CD4-positive, alpha-beta T cell treated with Interleukin-15 for 4 hours (primary cell): ENCODE measurements at places on chromosomes 7 and 10.

DNA sequence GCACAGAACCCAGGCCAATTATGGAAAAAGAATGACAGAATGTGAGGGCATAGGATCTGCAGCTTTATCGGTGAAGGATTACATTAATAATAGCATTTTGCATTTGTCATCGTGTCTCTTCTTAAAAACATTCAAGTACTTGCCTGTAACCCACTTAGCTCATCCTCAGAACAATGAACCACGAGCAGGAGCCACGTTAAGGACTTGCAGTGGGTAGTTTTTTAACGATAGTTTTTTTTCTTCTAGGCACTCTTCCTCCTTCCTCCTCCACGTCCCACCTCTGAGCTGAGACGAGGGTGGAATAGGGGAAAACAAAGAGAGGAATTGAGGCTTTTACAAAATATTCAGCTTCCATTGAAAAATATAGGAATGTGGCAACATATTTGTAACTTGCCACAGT, 27.1 kb downstream of the CDHR3 start:
- no peak for DNase-seq

DNA sequence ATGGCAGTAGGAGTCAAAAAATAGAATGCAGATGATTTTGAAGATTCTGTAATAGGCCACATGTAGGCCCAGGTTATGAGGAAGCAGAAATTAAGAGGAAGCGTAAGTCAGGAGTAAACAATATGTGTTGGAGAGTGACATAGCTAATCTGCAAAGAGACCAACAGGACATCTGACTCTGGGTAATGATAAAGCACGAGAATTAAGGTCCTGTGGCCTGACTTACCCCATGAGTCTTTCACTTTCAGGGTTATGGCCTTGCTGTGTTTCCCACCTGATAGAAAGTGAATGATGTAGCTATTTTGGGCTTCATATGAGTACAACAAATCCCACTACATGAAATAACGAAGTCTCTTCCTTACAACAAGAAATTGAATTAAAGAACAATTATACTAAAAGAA, 393.0 kb downstream of the MAGI2 start:
- no peak for DNase-seq

- no peak for DNase-seq
These were observed 104.4 kb downstream of the SVIL start for GRCh38 chr10:29530112-29530976.

DNA sequence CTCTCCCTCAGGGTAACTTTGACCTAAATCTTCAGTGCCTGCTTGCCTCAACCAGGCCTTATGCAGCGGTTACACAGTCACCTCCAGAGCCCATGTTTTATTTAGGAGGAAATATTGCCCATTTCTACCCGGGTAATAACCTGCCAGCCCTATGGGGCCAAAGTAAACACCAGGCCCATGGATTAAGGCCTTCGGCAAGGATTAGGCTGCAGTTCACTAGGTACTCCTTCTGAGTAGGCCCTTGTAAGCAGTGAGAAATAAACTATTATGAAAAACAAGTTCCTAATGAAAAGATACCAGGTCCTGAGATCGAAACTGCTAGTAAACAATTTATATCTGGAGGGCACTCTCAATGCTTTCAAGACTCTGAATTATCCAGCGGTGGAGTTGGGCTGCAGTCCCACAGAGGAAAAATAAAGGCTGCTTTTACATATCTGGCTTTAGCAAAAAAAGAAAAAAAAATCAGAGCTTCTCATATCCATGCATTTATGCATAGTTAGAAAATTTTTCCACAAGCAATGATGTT, 3.7 kb upstream of the HOXA10 start:
- no peak for DNase-seq

DNA sequence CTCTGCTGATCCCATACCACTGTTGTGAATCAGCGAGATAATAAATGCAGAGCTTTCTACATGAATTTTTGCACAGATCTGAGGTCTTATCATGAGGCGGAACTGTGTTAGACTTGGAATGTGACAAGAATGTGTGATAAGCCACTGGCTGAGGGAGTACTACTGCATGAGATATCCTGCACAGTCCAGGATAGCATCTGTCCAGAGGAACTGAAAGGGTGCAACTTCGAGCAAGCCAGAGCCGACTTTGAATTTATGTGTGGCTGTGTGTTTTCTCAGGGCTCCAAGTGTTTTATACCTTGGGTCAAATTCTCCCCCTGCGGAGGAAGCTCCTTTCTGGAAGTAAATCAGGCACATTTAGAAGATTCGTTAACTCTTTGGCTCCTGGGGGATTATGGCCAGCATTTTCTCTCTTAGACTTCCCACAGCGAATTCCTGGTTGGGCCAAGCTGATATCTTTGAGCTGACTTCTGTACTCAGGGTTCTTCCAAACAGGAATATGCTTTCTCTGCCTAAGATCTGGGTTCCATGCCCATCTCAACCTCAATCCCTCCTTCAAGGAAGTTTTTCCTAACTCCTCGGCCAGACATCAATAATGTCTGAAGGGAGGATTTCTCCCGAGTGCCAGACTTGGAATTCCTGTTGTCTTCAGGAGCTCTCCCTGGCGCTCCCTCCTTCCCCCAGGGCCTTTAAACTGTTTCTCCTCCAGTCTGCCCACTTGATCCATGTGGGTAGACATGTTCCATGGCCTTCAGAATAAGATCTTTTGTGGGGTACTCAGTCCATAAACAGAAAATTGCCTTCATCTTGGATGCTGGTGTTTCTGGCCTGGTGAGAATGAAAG, 2.5 kb upstream of the MEST start:
- no peak for DNase-seq

DNA sequence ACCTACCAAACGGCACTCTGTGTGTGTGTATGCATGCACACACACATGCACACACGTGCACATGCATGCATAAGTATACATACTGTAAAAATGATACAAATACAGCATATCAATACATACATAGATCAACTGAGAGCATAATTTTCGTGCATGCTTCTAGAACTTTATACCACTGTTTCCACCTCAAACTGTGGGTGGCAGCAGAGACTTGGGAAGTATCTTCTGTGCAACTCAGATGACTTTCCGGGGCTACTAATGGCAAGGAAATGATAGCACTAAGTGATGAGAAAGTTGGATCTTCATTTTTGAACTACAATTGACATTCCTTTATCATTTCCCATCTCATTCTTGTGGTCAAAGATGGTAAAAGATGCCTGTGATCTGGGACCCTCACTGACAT, 570.7 kb downstream of the REEP3 start:
- no peak for DNase-seq

- DNase-seq = no peak
These were observed 139.4 kb upstream of the HPS1 start for GRCh38 chr10:98586096-98586495.

DNA sequence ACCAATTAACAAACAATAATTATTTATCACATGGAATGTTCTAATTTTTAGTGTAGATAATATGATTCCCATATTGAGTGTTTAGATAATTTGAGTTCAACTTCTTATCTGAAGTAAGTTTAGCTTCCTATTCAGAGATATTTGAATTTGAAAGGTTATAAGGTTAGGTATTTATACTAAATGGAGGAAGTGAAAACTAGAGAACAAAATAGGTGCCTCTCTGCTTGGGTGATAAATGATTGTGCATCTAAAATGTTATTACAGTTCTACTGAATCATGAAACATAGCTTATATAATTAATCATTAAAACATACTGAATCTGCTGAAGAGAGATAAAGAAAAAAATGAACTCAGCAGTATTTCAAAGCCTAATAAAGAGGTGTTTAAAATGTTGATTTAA, 1174.3 kb downstream of the XPNPEP1 start:
- no peak for DNase-seq

DNA sequence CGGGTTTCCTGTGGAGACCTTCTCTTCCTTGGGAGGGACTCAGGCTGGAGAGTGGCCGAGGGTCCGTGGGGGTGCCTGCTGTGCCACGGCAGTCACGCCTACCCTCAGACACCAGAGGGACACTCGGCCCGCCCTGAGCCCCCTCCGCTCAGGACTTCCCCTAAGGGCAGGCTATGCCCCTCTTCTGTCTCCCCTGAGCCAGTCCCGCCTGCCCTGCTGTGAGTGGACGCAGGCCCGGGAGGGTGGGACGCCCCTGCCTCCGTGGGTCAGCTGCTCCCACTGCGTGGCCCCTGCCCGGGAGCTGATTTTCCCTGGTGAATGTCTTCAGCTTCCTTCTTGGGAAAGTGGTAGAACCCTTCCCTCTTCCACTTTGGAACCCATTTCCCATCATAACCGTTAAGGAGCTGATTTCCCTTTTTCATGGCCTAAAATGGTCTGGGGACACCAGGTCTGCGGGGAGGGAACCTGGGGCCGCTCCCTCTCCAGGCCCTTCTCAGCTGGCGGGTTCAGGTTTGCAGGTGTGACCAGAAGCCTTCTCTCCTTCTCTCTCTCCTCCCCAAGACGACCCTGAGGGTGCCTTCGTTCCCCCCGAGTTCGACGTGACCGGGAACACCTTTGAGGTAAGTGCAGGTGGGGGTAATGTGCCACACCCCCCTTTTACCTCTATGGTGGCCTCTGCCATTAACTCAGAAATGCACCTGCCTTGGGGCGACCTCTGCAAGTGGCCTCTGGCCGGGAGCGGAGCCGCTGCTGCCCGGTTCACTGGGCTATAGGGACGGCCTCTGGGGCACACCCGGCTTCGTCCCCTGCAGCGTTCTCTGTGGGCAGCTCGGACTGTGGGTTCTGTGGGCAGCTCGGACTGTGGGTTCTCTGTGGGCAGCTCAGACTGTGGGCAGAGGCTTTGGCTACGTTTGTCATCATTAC, 7.9 kb downstream of the KNDC1 start:
- no peak for DNase-seq

DNA sequence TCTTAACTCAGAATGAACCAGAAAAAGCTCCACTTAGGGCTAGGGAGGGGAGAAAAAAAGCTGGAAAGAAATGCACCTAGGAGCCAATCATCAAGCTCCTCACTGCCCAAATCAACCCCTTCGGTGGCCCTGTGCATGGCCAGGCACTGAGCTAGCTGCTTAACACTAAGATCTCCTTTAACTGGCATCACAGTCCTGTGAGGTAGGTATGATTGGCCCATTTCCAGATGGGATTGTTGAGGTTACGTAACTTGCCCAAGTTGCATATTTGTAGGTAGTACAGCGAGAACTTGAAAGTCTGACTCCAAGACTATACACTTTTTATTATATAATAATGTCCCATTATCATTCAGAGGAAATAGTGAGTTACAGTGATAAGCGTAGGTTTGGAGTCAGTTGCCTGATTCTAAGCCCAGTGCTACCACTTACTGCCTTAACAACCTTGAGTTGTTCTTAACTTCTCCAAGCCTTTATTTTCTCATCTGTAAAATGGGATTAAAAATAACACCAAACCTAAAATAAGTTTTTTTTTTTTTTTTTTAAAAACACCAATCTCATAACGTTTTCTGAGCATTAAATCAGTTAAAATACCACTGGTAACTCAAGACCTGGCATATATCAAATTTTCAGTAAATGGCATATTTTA, 37.2 kb upstream of the ACSL5 start:
- no peak for DNase-seq

DNA sequence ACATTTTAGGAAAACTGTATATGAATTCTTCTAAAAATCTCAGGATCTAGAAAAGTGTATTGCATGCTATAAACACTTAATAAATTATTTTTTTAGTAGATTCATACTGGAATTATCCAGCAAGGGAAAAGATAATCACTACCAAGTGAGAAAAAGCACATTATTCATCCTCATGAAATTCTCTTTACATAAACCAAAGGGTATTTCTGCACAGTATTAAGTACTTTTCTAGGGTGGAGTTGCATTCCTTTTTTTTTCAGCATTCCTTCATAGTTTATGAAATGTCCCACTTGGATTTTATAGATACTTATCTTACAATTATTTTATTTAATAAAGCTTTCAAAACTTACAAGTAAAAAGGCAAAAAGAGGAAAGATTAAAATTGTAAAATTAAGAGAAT, 403.3 kb downstream of the HGF start:
- no peak for DNase-seq

DNA sequence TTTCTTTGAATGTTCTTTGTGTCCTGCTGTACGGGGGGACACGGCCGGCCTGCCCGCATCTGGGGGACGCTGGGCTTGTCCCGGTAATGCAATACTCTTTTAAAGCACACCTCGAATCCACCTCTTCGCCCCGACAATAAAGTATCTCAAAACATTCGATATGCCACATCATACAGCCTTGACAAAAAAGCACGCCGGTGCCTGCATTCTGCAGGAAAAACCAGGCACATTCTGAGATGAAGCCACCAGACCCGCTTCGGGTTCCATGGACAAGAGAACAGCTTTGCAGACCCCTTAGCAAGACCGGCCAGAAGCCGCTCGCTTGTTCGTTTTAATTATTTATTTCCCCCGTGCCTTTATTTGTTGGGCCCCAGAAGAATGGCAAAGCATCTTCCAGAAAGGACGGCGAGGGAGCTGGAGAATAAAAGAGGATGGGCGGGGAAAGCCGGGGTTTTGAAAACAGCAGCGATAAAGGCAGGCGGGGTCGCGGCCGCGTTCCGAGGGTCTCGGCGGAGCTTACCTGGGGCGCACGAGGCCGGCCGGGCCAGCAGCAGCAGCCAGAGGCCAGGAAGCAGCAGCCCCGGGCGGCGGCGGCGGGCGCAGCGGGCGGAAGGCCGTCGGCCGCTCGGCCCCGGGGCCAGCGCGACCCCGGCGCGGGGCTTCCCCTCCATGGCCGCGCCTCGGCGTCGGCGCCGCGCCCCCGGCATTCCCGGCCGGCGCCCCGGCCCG, 462 bp downstream of the KIAA1549 start:
- no peak for DNase-seq

DNA sequence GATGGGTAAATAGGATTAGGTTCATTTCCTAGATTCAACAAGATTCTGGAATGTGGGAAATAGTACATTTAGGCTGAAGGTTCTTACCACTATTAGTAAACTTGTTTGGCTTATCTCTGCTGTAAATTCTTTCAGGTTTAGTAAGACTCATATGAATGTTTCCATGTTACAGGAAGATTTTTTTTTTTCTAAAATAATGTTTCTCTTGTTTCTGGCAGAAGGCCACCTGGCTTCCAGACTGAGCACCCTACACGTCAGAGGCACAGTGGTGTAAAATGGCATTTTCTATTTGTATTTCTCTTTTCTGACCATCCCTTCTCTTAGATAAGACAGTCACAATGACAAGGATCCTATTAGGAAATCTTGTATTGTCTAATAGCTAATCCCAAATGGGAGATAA, 22.7 kb upstream of the AASS start:
- no peak for DNase-seq

GRCh38 chr7:68547799-68548198, 1050.5 kb upstream of the AUTS2 start:
- no peak for DNase-seq

DNA sequence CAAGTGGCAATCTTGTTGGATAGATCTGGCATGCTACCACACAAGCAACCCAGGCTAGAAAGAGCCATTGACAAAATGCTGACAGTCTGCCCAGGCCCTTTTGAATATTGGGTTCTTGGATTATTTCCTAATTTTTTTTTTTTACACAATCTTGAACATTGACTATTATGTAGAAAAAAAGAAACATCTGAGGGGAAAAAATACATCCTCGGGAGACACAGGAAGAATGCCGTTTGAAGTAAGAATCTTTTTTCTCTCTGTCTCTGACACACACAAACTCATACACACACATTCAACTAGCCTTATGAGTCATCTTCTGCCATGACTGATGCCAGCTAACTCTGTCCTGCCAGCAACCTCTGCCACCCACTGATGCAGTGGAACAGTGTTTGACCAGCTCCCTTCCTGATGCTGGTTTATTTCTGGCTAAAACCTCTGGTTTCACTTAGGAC, 47.2 kb downstream of the SORBS1 start:
- DNase-seq = no peak
